ENCODE measurements at places on chromosomes 4 and X. TPM values are rescaled to one million over a fixed set of nuclear protein-coding genes. Genes with fewer than 3 reads are reported as not detected.

DNA sequence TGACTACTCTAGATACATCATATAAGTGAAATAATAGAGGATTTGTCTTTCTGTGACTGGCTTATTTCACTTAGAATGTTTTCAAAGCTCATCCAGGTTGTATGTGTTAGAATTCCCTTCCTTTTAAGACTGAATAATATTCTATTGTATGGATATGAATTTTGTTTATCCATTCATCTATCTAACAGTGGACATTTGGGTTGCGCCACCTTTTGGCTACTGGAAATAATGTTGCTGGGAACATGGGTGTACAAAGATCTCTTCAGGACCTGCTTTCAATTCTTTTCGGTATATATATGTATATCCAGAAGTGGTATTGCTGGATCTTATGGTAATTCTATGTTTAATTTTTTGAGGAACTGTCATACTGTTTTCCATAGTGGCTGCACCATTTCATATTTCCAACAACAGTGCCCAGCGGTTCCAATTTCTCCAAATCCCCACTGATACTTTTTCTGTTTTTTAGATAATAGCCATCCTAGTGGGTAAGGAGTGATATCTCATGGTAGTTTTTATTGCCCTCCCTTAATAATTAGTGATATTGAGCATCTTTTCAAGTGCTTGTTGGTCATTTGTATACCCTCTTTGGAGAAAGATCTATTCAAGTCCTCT lies 3.4 kb upstream of the SCD5 start:
- no peak overlapping the region for H3K27ac ChIP-seq
- no peak overlapping the region for H3K4me3 ChIP-seq
- DNase-seq, result no peak

PAGE4 gene
- total RNA-seq, result not detected

- H3K27ac ChIP-seq, result no peak overlapping the region
- H3K27me3 ChIP-seq, result no peaks in the 10 kb centered on the region
- H3K4me3 ChIP-seq, result no peak overlapping the region
- no peaks in the 10 kb centered on the region for H3K36me3 ChIP-seq
These were observed 36.2 kb upstream of the TASL start for GRCh38 chrX:30613721-30614120.

RHOXF1 gene
- total RNA-seq, result not detected

GRCh38 chr4:99408346-99408745 lies 26.8 kb downstream of the ADH7 start:
- H3K36me3 ChIP-seq, result no peaks in the 10 kb centered on the region
- H3K4me3 ChIP-seq, result no peak overlapping the region
- H3K27me3 ChIP-seq, result peaks cover 8% of the 10 kb centered on the region
- H3K27ac ChIP-seq, result no peak overlapping the region

DNA sequence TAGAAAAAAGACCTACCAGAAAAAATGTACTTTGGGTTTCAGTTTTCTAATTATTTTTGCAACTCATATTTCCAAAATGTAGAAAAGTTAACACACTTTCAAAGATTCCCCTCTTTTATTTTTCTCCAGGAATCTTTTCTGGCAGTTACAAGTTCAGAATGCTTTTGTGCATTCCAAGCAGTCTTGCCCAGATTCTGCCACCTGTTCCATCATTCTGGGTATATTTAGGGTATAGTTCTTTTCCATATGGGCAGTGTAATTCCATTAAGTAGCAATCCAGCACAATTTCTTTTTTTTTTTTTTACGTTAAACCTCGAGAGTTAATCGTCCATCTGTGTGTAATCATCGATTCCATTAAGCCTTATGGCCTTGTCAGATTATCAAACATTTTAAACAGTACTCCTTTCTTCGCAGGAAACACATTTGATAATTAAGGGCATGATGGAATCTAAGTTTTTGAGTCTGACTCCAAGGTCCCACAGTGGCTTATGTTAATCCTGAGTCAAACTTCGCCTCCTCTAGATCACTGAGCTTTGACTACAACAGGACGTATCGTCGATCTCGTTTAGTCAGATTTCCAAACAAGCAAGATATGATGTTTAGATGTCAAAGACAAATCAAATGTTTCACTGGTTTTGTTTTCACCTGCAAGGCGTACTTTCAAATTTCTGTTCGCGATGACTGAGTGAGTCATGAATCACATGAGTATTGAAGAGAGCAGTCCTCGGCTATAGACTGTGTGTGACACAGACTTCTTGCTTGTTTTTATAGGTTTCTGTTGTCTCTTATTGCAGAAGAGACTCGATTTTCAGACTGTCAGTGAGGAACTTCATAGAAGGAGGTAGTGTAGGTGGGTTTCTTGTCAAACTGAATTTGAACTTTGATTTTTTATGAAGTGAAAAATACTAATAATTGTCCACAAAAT lies 118.9 kb upstream of the GK2 start:
- no peaks in the 10 kb centered on the region for H3K4me1 ChIP-seq
- no peak overlapping the region for H3K27ac ChIP-seq
- no peak for DNase-seq
- H3K4me3 ChIP-seq, result no peak overlapping the region
- H3K36me3 ChIP-seq, result no peaks in the 10 kb centered on the region

DNA sequence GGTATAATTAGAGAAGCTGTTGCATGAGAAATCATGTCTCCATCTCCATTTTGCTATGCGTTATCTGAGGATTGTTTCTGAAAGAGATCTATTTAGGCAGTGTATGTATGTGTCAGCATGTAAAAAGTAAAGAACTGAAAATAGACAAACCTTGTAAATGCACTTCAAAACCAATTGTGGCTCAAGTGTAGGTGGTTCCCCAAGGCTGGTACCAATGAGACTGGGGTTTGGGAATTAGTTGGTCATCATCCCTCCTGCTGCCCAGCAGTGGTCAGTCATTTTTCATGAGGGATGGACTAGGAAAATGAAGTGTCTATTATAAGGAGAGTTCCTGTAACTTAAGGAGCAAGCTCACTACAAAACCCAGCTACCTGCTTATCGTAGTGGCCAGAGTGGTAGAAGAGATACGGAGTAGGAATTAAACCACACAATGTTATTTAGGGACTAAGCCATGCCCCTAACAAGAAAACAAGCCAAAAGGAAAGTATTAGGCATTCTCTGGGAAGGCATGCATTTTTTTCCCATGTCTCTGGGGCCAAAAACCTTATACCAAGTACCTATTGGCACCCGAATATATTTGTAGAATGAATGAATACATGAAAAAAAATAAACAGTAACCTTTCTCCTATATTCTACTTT lies 259.0 kb downstream of the CHIC1 start:
- H3K27ac ChIP-seq, result no peak overlapping the region
- H3K27me3 ChIP-seq, result peaks cover 3% of the 10 kb centered on the region
- no peak for DNase-seq

DNA sequence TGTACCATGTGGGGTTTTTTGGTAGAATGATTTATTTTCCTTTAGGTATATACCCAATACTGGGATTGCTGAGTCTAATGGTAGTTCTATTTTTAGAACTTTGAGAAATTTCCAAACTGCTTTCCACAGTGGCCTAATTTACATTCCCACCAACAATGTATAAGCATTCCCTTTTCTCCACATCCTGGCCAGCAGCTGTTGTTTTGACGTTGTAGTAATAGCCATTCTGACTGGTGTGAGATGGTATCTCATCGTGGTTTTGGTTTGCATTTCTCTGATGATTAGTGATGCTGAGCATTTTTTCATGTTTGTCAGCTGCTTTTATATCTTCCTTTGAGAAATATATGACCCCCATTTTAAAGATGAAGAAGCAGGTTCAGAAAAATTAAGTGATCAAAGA lies 153.7 kb downstream of the CBR4 start:
- peak overlapping the region; percentile 88 for H3K27ac ChIP-seq
- DNase-seq, result no peak
- H3K4me1 ChIP-seq, result peaks cover 78% of the 10 kb centered on the region
- H3K4me3 ChIP-seq, result no peak overlapping the region
- H3K36me3 ChIP-seq, result peaks cover 46% of the 10 kb centered on the region

DNA sequence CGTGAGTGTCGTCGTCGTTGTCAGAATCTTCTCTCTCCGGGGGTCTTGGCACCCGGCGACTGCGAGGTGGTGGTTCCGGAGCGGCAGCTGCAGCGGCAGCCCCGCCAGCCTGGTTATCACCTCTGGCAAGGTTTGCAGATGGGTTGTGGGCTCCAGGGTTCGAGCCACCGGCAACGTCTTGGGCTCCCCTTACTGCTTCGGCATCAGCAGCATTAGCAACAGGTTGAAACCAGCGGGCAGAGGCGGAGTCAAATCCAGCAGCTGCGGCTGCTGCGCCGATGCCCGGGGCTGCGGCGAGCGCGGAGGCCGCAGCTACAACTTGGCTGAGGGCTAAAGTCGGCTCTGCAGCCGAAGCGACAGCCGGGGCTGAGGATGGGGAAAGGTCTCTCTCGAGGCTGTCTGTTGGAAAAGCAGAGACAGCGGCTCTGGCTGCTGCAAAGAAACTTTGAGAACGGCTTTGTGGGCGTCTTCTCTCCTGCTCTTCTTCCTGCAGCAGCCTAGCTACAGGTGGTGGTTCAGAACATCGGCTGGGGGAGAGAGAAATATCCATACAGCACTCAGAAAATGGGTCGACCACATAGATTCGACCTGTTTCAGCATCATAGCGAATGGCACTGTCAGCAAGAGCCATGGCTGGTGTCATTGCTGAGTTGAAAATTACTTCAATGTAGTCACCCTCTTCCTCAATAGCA lies 3.6 kb downstream of the IRS4 start:
- peak overlapping the region; percentile 60 for H3K4me3 ChIP-seq
- peaks cover 22% of the 10 kb centered on the region for H3K4me1 ChIP-seq

FAM184B gene
- total RNA-seq, result not detected

DNA sequence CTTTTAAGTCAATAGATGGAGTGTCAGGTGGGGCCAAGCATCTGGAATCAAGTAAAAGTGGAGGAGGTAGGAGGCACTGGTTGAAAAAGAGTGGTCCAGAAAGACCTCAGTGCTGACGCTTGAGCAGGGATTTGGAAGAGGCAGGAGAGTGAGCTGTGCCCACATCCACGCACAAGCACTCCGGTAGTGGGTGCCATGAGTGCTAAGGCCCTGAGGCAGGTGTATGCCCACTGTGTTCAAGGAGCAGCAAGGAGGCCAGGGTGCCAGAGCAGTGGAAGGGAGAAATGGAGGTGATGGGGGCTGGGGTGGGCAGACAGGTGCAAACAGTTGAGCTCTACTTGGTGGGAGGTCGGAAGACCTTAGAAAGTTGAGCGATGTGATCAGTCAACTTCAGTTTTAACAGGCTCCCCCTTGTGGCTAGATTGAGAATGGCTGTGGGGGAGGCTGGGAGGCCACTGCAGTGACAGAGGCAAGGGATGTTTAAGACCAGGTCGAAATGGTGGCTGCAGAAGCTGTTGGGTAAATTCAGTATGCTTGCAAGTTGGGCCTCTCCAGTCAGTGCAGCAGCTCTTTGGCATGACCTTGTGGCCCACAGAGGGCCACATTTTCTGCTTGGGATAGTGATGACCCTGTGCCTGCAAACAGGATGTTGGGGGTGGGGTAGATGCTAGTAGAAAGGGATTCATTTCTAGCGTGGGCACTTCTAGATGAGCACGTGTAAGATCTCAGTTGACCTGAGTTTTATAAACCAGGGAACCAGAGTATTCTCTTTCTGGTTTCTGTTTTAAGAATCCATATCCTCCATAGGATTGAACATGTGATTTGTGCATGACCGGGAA lies 12.7 kb downstream of the TKTL1 start:
- no peak overlapping the region for H3K4me3 ChIP-seq
- H3K4me1 ChIP-seq, result no peaks in the 10 kb centered on the region
- H3K27ac ChIP-seq, result no peak overlapping the region
- no peaks in the 10 kb centered on the region for H3K36me3 ChIP-seq
- H3K27me3 ChIP-seq, result no peaks in the 10 kb centered on the region

- H3K4me1 ChIP-seq, result peaks cover 65% of the 10 kb centered on the region
- H3K36me3 ChIP-seq, result no peaks in the 10 kb centered on the region
- H3K4me3 ChIP-seq, result peak overlapping the region; percentile 35
- H3K27me3 ChIP-seq, result no peaks in the 10 kb centered on the region
These were observed 13.2 kb downstream of the GALNT7 start for GRCh38 chr4:173181848-173182247.

MAGEE2 gene
- not detected for total RNA-seq

- peak overlapping the region; percentile 93 for H3K27ac ChIP-seq
- H3K27me3 ChIP-seq, result no peaks in the 10 kb centered on the region
- DNase-seq, result no peak
- no peaks in the 10 kb centered on the region for H3K36me3 ChIP-seq
- H3K4me1 ChIP-seq, result peaks cover 28% of the 10 kb centered on the region
These were observed 66.3 kb upstream of the MSN start for GRCh38 chrX:65601126-65601525.

MAGEA1 gene
- total RNA-seq, result not detected

- H3K27me3 ChIP-seq, result peaks cover 6% of the 10 kb centered on the region
- H3K36me3 ChIP-seq, result no peaks in the 10 kb centered on the region
- H3K4me3 ChIP-seq, result no peak overlapping the region
- DNase-seq, result no peak
- no peaks in the 10 kb centered on the region for H3K4me1 ChIP-seq
- H3K27ac ChIP-seq, result no peak overlapping the region
These were observed 138.8 kb downstream of the TEX11 start for GRCh38 chrX:70769659-70770227.

DNA sequence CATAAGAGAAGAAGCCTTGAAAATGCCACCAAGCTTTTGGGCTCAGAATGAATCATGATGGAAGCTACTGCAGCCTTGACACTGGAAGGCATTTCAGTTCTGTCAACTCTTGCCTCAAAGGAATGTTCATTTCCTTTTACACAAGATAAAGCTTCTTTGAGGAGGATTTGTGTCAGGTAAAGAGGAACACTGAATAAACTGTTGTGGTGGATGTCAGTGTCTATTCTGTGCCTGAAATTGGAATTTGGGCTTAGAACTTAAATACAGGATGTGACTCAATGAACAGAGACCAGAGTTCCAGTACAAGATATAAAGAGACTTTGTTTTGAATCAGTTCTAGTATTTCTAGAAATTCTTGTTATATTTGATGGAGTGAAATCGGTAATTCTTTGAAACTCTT lies 313.2 kb downstream of the PACRGL start:
- no peak for DNase-seq
- H3K27me3 ChIP-seq, result no peaks in the 10 kb centered on the region
- no peaks in the 10 kb centered on the region for H3K36me3 ChIP-seq
- no peak overlapping the region for H3K27ac ChIP-seq

TLR2 gene
- 0.60 TPM for total RNA-seq

- peaks cover 50% of the 10 kb centered on the region for H3K4me1 ChIP-seq
- H3K36me3 ChIP-seq, result no peaks in the 10 kb centered on the region
- no peak overlapping the region for H3K4me3 ChIP-seq
- H3K27ac ChIP-seq, result peak overlapping the region; percentile 98
- no peaks in the 10 kb centered on the region for H3K27me3 ChIP-seq
These were observed 50.8 kb downstream of the PRPS1 start for GRCh38 chrX:107678957-107679740.

- no peaks in the 10 kb centered on the region for H3K27me3 ChIP-seq
- peak overlapping the region; percentile 84 for H3K27ac ChIP-seq
- DNase-seq, result no peak
- no peaks in the 10 kb centered on the region for H3K36me3 ChIP-seq
These were observed 327.8 kb downstream of the CAMK2D start for GRCh38 chr4:113433536-113434246.

GRCh38 chr4:28754376-28754775 lies 1893.7 kb downstream of the STIM2 start:
- H3K27me3 ChIP-seq, result no peaks in the 10 kb centered on the region
- DNase-seq, result no peak
- no peaks in the 10 kb centered on the region for H3K4me1 ChIP-seq
- no peak overlapping the region for H3K27ac ChIP-seq
- H3K4me3 ChIP-seq, result no peak overlapping the region
- no peaks in the 10 kb centered on the region for H3K36me3 ChIP-seq
